ENCODE measurements at places on chromosomes 16 and 17. TPM values are rescaled to one million over a fixed set of nuclear protein-coding genes. Genes with fewer than 3 reads are reported as not detected.
A peak's percentile ranks its signal among the peaks of the same experiment; 100 is the strongest.

GRCh38 chr16:48393485-48394354 lies 8.5 kb upstream of the SIAH1 start:
- DNase-seq, result no peak

Gene PIK3R6
- 11.0 TPM for polyA plus RNA-seq

DNA sequence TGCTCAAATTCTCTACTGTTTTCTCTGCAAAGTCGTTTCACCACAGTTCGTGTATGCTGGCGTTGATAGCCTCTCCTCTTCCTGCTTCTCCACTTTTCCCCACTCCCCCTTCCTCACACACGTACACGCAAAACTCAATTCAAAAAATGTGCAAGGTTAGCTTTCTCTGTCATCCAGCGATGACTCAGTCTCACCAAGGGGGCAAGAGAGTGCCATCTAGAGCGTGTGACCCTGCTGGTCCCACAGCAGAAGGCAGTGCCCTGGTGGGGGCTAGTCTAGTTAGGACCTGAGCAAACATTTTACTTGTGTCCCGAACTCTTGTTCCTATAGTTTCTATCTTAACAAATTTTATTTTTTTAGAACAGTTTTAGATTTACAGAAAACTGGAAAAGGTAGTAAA lies 121.2 kb upstream of the CHMP6 start:
- DNase-seq, result no peak

- DNase-seq, result no peak
Measured at GRCh38 chr16:2333772-2334379, 6.7 kb downstream of the ABCA3 start.

- no peak for DNase-seq
Measured at GRCh38 chr17:43528319-43528987, 17.7 kb downstream of the ETV4 start.

Gene MMP2
- not detected for polyA plus RNA-seq

- DNase-seq, result no peak
Measured at GRCh38 chr17:75088465-75089417, 987 bp downstream of the SLC16A5 start.

- no peak for DNase-seq
Measured at GRCh38 chr17:81713556-81714411, 1.7 kb downstream of the SLC25A10 start.

DNA sequence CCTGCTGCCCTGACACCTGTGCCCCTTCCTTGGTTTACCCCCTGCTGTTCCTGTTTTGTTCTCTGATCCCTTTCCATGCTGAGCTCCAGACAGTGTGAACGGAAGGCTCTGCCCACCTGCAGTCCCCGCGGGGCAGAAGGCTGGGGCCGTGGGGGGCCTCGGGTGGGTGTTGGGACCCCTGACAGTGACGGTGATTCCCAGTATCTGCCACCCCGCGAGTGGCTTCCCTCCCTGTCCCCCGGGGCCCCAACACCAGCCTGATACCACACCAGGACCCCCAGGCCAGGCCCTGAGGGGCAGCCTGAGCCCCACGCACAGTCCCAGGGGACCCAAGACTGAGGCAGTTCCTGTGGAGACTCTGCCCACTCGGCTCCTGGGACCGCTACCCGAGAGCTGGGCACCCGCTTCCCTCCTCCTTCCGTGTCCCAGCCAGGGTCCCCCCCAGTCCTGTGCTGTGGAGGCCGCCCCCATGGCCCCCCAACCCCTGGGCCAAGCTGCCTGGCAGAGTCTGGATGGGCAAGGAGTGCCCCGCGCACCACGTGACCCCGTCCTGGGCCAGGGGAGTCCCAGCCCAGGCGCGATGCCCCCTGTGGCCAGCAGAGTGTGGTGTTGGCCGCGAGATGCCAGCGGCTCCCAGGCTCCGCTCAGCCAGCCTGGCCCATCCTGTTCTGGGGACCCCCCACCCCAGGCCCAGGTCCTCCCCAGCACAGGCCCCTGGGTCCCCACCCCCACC lies 10.0 kb upstream of the C1QTNF8 start:
- peak; percentile 34 for DNase-seq

- DNase-seq, result peak; percentile 66
Measured at GRCh38 chr17:4950075-4950745, 709 bp upstream of the ENO3 start.

DNA sequence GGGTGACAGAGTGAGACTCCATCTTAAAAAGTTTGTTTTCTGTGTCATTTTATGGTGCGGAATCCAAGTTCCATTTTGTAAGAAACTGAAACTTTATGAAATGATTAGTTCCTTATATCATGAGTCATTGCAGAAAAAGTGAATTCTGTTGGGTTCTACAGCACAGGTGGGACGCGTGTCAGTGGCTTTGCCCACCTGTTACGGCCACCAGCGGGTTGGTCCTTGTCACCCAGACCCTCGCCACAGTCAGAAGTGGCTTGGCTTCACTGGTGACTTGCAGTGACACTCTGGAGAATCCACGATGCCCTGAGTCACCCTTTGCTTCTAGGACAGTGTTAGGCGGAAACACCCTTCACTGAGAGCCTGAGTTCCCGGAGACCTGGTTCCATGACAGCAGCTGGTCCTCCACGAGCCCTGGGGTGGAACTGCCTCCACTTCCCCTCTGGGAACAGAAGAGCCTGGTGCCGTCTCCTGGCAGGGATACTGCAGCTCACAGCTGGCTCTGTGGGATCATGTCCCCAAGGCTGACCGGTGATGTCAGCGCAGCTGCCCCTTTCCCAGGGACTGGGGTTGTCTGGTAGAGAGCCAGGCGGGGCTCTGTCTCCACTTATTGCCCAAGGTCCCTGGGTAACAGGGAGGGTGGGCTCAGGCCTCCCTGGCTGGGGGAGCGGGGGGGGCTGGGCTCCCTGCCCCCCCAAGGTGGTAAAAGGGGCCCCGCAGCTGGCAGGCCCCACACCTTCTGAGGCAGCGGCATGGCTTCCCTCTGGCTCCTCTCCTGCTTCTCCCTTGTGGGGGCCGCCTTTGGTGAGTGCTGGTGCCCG lies at the start of gene CTRB1:
CTRB1 (plus strand) TSS at position 733 of the 821 bp plus-strand sequence; CDS start at position 753, 20 bp downstream.
- no peak for DNase-seq

- DNase-seq, result no peak
Measured at GRCh38 chr17:83131401-83132011, 52.1 kb downstream of the METRNL start.

DNA sequence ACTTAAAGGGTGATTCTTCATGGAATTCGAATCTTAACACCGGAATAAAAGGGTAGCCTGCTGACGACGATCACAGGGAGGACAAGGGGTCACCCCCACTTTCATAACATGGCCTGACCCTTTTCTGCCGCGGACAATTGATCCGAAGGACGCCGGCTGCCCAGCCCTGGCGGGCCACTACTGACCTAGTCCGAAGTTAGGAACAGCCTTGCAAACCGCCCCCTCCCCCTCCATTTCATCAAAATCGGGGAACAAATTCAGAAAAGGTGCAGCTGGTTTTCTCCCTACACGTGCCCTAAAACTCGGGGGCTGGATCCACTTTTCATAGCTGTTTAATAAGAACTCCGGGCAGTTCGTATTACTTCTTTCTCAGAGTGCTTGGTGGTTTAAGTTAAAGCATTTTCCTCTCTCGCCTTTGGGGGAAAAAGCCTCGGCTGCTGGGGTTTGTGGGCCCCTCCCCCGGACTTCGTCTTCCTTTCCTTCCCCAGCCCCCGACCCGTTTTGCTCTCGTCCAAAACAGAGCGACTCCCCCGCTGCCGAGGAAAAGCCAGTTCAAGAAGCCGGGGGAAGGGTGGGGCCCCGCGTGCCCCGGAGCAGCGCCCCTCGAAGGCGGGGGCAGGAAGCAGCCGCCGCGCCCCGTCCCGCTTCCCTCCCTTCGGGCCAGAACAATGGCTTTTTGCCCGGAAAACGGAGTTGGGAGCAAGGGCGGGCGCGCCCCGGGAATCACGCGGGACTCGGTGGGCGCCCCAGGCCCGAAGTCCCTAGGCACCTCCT lies 641 bp upstream of the CBX2 start:
- DNase-seq, result peak; percentile 59

Gene CES4A
- 18.9 TPM for polyA plus RNA-seq

GRCh38 chr17:70024253-70024652 lies 50.8 kb upstream of the KCNJ16 start:
- DNase-seq, result no peak

- no peak for DNase-seq
Measured at GRCh38 chr17:76013377-76013932, 12.8 kb downstream of the CDK3 start.

GRCh38 chr16:88289561-88289960 lies 93.2 kb upstream of the ZNF469 start:
- no peak for DNase-seq

DNA sequence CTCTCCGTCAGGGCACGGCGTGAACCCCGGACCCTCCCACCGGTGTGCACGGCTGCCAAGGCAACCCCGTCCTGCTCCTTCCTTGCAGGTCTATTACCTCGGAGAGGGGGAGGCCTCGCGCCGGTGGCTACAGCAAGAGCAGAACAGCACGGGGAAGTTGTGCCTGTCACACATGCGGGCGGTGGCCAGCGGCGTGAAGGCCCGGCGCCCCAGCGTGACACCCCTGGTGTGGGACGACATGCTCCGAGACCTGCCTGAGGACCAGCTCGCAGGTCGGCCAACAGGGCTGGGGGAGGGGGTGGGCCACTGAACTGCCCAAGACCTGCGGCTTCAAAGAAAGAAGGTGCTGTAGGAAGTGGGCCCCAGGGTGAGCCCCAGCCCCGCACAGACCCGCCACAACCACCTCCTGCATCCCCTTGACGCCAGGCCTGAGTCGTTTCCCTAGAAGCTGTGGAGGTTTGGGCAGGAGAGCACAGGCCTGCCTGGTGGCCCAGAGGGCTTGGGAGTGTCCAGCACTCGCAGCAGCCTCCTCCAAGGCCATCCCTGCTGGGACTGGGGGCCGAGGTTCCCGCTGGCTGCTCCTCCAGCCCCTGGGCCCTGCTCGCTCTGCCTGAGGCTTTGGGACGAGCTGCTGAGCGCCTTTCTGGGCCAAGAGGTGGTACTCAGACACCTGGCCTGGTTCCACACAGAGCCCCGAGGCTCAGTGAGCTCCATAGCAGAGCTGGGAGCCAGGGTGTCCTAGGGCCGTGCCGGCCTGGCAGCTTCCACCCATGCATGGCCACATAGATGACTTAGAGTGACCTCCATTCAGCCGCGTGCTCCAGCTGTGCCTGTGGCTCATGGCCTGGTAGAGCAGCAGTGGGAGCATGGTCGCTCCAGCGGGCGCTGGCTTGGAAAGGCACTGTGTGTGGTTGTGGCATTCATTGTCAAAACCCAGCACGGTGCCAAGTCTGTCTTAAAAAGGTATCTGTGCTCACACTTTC lies 14.7 kb downstream of the CYBC1 start:
- no peak for DNase-seq

- no peak for DNase-seq
Measured at GRCh38 chr17:64155129-64155528, 25.2 kb upstream of the ERN1 start.

Gene NAE1
- polyA plus RNA-seq, result 28.5 TPM

Gene HBA1
- 38.5 TPM for polyA plus RNA-seq

DNA sequence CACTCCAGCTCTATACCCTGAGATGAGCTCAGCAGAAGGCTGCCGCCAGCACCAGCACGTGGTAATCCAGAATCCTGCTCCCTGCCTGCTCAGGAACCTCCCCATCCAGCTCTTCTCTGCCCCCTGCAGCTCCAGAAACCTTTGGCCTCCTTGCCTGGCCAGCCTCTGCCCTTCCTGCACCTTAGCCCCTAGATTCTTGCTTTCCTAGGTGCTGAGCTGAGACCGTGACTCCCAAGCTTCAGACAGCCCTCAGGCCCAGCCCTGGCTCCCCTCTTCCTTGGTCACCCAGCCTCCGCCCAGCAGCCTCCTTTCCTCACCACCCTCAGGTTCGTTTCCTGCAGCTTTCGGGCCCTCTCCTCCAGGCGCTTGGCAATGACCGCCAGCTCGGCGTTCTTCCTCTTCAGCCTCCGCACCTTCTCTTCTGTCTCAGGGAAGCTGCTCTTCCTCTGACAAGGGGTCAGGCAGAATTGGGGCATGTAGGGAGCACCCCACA lies 2.6 kb downstream of the TSPOAP1 start:
- DNase-seq, result peak; percentile 30

Gene AOC3
- 1.5 TPM for polyA plus RNA-seq
